Heart left ventricle (tissue), 16 donors: ENCODE measurements at places on chromosomes 6 and 20. TPM values are rescaled to one million over a fixed set of nuclear protein-coding genes. Genes with fewer than 3 reads are reported as not detected.
A peak's percentile ranks its signal among the peaks of the same experiment; 100 is the strongest.

GRCh38 chr6:158043586-158044524 lies 62.2 kb downstream of the SYNJ2 start:
- H3K27ac ChIP-seq = peak overlapping the region; percentile 92
- H3K4me3 ChIP-seq = peak overlapping the region; percentile 39
- H3K27me3 ChIP-seq = no peaks in the 10 kb centered on the region
- H3K4me1 ChIP-seq = peaks cover 8% of the 10 kb centered on the region

DNA sequence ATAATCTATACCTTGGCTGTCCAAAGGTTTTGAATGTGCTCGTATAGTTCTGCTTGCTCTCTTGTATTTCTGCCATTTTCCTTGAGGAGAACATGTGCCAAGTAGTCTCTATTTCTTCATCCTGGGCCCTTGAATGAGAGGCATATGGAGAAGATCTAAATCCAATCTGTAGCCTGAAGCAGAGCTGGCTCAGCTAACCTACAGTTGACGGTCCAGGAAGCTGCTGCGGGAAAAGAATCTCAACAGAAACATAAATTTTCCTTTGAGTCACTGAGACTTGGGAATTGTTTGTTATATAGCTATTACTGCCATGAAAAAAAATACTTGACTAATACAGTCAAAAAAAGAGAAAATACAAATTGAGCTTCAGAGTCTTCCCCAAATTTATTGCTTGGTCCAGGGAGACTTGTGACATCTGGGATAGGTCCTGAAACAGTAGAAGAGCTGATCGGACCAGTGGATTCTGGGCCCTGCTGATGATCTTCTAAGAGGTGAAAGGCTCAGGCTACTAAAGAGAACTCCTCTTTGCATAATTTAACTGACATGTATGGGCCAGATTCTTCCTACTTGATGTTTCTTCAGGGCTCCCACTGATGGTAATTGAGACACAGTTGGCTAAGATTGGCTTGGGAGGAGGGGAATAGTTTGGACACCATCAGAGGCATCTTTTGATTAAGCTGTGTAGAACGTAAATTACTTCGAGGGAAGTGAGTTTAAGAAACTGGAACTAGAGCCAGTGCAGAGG lies 29.9 kb upstream of the PLCB4 start:
- H3K27me3 ChIP-seq = no peaks in the 10 kb centered on the region
- no peak overlapping the region for H3K4me3 ChIP-seq
- DNase-seq = no peak
- H3K36me3 ChIP-seq = no peaks in the 10 kb centered on the region
- H3K4me1 ChIP-seq = no peaks in the 10 kb centered on the region
- H3K27ac ChIP-seq = no peak overlapping the region

DNA sequence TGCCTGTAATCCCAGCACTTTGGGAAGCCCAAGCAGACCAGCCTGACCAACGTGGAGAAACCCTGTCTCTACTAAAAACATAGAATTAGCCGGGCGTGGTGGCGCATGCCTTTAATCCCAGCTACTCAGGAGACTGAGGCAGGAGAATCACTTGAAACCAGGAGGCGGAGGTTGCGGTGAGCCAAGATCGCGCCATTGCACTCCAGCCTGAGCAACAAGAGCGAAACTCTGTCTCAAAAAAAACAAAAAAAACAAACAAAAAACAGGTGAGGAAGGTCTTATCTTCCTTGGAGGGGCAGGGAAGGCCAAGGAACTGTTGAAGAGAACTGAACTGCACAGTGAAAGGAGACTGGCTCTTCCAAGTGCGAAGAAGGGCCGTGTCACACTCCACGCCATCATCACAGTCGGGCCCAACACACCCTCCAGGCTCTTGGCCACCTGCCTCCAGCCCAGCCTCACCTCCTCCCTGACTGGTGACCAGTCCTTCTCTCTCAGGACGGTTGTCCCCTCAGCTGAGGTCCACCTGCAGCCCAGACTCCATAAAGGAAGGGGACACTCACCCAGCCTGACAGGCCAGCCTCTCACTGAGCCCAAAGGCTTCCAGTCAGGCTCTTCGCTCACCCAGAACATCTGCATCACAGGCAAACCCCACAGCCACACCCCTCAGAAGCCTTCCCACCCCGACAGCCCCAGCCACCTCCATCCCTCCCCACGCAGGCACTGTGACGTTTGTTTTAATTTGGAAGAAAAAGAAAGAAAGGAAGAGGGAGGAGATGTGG lies 4.1 kb downstream of the ZC3H12D start:
- no peak for DNase-seq
- H3K4me1 ChIP-seq = no peaks in the 10 kb centered on the region
- H3K27me3 ChIP-seq = peaks cover 3% of the 10 kb centered on the region
- no peaks in the 10 kb centered on the region for H3K36me3 ChIP-seq

GRCh38 chr20:62953839-62954703 lies 1.6 kb downstream of the SLC17A9 start:
- H3K4me1 ChIP-seq = peaks cover 39% of the 10 kb centered on the region
- H3K4me3 ChIP-seq = peak overlapping the region; percentile 38
- H3K27me3 ChIP-seq = no peaks in the 10 kb centered on the region
- H3K36me3 ChIP-seq = peaks cover 9% of the 10 kb centered on the region
- peak; percentile 82 for DNase-seq

DNA sequence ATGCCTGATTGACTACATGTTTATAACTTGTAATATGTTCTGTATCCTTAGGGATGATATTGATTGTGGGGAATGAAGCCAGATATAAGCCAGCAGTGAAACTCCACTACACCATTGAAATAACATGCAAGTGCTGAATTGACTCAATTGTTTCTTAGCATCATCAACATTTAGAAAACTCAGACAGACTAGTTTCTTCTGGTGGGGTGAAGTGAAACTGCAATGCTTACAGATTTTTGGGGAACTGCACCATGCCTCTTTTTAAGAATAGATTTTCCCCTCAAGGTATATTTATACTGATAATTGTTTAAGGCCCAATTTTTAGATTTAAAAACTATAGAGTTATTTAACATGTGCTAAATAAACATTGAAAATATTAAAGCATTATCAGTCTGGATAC lies 1044.6 kb upstream of the EYS start:
- no peak overlapping the region for H3K27ac ChIP-seq
- DNase-seq = no peak
- no peak overlapping the region for H3K4me3 ChIP-seq
- no peaks in the 10 kb centered on the region for H3K27me3 ChIP-seq
- no peaks in the 10 kb centered on the region for H3K36me3 ChIP-seq

DNA sequence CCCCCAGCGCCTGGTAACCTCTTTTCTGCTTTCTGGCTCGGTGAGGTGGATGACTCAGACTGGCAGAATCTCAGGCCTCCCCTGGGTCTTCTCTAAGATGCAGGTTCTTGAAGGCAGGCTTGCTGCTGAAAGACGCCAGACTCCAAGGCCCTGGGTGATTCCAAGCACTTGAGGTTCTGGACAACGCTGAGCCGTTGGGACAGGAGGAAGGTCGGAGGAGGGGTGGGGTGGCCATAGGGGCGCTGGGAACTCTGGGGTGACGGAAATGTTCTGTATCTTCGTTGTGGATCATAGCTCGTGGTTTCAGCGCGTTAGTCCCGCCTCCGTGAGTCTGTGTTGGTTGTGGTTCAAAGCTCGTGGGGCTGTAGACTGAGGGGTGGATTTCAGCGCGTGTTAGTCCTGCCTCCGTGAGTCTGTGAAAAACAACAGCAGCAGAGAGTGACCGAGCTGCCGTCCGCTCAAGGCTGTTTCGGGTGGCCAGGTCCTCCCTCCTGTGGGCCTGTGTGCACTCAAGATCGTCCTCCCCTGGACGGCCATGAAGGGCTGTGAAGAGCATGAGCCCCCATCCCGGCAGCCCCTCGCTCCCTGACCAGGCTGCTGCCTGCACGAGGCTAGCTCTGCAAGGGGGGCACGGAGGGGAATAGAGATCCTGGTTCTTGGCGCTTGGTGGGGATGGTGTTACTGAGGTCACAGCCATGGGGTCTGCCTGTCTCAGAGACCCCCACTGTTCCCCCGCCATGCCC lies 7.7 kb downstream of the NTSR1 start:
- no peaks in the 10 kb centered on the region for H3K36me3 ChIP-seq
- DNase-seq = no peak
- no peaks in the 10 kb centered on the region for H3K27me3 ChIP-seq
- peak overlapping the region; percentile 73 for H3K27ac ChIP-seq
- no peak overlapping the region for H3K4me3 ChIP-seq

GRCh38 chr6:42774201-42774600 lies 7.7 kb upstream of the BICRAL start:
- no peak overlapping the region for H3K27ac ChIP-seq
- no peaks in the 10 kb centered on the region for H3K27me3 ChIP-seq
- no peaks in the 10 kb centered on the region for H3K36me3 ChIP-seq

DNA sequence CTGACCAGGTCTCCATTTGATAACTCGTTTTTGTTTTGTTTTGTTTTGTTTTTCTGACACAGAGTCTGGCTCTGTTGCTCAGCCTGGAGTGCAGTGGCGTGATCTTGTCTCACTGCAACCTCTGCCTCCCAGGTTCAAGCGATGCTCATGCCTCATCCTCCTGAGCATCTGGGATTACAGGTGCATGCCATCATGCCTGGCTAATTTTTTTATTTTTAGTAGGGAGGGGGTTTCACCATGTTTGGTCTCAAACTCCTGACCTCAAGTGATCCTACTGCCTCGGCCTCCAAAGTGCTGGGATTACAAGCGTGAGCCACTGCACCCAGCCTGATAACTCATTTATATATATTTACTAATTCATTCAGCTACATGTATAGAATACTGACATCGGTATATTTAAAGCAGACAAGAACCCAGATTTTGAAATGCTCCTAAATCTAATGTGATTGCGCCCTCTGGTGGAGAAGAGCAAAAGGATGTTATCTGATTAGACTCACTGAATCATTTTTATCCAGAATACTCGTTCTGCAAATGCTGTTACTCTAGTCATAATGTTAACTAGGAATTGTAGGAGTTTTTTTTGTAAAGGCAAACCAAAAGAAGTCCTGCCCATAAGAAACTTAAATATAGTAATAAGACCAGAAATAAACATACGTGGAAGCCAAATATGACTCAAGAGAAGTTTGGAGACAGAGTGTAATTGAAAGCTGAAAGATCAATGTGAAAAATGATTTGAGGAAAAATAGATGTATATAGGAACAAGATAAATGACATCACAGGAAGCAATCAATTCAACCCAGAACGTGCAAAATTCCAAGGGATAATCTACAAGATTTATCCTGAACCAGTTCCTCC lies 5.3 kb upstream of the COL12A1 start:
- DNase-seq = peak; percentile 31
- peaks cover 32% of the 10 kb centered on the region for H3K4me1 ChIP-seq
- no peak overlapping the region for H3K4me3 ChIP-seq
- H3K36me3 ChIP-seq = no peaks in the 10 kb centered on the region
- H3K27me3 ChIP-seq = peaks cover 18% of the 10 kb centered on the region

SEMG1 gene
- total RNA-seq = not detected

DOK5 gene
- 7.0 TPM for total RNA-seq
